ENCODE measurements at places on chromosomes 7 and 10.

GRCh38 chr10:69324583-69324982 lies 46.3 kb downstream of the HK1 start:
- no peak for DNase-seq

- no peak for DNase-seq
Observed at GRCh38 chr7:167090-167855, 25.1 kb upstream of the FAM20C start.

DNA sequence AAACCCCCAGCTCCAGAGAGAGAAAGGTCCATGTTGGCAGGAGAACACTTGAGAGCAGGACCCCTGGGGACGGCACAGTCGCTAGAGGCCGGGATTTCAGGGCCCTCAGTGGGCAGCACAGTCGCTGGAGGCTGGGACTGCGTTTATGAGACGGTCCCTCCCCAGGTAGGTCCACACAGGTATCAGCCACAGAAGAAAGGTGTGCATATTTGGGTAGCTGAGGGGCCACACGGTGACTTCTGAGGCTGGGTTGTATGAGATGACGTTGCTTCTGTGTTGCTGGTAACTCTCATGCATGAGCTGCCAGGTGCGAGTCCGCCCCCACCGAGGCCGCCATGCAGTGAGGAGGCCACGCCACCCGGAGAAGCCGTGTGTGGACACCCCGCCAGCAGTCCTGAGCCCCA lies 56.9 kb upstream of the PPP2R2D start:
- DNase-seq = no peak

DNA sequence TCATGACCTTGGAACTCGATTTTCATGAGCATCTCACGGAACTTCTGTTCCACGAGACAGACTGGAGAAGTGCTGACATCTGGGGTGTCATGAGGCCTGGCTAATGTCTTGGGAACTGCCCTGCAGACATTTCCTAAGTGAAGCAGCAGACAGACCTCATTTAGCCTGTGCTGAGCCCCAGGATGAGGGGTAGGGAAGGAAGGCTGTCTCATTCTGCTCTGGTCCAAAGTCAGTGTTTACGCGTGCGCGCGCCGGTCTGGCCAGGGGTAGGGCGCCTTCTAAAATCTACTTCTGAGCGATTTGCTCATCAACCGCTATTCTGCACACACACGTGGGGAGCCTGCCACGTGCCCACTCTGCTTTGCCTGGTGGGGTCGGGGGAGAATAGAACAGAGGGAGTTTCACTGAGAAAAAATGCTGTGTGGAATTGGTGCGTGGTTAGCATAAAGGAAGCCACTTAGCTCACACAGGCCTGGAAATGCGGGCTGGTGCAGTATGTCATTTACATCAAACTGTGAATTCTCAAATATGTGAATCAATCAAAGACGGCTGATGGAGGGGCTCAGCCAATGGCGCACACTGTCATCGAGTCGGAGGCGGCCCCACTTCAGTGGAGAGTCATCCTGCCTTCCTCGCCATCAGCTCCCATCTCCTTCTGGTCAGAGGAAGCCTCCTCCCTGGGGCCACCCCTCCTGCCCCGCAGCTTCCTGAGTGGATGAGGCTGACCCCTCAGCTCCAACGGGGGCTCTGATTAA lies 335.1 kb downstream of the ADARB2 start:
- no peak for DNase-seq

DNA sequence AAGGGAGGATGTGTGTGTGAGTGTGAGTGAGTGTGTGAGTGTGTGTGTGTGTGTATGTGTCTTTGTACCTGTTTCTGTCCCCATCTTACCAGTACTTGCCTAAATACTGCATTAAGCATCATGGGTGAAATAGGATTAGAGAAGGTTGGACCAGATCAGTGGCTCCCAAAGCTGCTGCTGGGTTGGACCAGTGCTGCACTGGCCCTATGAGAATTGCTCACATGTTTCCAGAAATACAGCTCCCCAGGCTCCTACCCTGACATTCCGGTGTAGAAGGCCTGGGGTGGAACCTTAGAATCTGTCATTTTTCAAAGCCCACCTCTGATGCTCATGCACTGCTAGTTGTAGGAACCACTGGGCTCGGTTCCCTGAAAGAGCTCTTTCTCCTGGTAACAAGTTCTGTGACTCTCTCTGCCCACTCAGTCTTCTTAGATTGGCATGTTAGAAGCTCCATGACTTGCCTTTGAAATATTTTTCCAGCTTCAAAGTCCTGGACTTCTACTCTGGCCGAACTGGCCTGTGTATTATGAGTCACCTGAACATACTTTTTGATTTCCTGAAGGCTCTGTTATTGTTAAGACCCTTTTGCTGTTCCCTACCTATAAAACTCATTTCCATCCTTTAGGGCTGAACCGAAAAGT lies 224.7 kb downstream of the CUX1 start:
- DNase-seq = peak; percentile 68

GRCh38 chr10:72539137-72539536 lies 86.7 kb downstream of the MICU1 start:
- DNase-seq = no peak

- no peak for DNase-seq
Observed at GRCh38 chr7:103687951-103688350, 241.9 kb upstream of the SLC26A5 start.

- no peak for DNase-seq
Observed at GRCh38 chr7:142355328-142355727, 97.5 kb upstream of the PRSS58 start.

GRCh38 chr10:16816171-16816570 lies 1.1 kb downstream of the RSU1 start:
- no peak for DNase-seq

DNA sequence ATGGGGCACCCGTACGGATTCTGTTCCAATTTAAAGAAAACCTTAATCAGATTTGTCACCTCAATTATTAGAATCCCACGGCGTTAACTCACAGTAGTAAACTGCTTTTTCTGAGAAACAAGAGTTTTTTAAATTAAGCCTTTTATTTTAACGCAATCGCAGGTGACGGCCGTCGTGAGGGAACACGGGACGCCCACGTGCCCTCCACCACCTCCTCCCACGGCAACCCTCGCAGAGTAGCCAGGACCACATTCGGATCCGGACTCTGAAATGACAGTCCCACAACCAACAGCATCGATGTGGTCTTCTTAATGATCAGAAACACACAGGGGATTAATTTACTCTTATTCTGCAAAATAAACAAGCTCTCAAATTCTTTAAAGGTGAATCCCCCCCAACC lies 22.0 kb upstream of the GPR146 start:
- DNase-seq = no peak

- DNase-seq = no peak
Observed at GRCh38 chr10:84193846-84194423, 402 bp upstream of the CDHR1 start.

GRCh38 chr7:52830801-52831200 lies 204.6 kb upstream of the POM121L12 start:
- DNase-seq = no peak

GRCh38 chr10:132906836-132907235 lies 35.5 kb downstream of the CFAP46 start:
- no peak for DNase-seq

GRCh38 chr7:29381206-29382094 lies 182.2 kb upstream of the PRR15 start:
- DNase-seq = no peak

GRCh38 chr7:44559485-44559884 lies 14.2 kb downstream of the DDX56 start:
- DNase-seq = no peak

- peak; percentile 65 for DNase-seq
Observed at GRCh38 chr7:129401228-129401966, 32.8 kb upstream of the STRIP2 start.

- no peak for DNase-seq
Observed at GRCh38 chr7:88614736-88615135, 144.8 kb upstream of the ZNF804B start.

DNA sequence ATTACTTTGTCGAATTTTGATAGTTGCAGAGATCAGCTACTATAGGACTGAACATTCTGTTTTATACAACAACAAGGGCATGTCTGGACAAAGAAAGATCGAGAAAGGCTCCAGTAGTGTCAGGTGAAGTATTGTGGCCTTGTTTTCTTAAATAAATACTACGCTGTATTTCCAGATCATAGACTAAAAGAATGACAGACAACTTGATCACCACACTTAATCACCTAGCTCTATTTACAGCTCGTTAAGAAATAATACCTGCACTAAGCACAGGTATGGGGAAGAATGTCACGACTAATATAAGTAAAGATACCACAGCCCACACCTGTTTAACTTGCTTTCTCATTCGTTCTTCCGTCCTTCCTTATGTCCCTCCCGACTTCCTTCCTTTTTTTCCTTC lies 269.2 kb downstream of the HGF start:
- no peak for DNase-seq

- no peak for DNase-seq
Observed at GRCh38 chr10:89531359-89531758, 4.0 kb downstream of the SLC16A12 start.

GRCh38 chr7:116271963-116272886 lies 61.9 kb downstream of the TES start:
- DNase-seq = peak; percentile 78

DNA sequence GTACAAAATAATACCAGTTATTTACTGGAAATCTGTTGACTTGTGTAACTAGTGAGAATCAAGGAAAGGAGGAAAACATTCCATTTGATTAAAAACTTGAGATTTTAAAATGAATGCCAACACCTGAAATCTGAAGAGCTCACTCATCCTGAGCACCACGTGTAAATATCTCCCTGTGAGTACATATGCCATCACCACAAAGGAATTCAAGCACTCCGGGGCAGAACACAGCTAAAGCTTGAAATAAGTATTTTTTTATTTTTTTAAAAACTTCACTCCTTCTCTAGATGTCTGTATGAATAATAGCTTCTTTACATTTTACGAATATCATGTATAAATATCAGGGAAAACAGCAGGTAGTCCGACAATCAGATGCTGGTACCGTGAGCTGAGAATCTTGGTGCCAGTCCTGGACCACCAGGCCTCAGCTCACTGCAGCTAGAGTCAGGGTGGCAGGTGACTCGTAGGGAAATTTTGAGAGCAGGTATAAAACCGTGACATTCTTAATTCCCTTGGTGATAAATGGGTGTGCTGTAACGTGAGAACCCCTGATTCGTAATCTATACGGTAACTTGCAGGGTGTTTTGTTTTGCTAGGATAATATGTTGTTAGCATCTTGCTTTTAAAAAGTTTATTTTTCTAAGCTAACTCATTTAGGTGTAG lies 12.7 kb downstream of the LMTK2 start:
- peak; percentile 24 for DNase-seq

GRCh38 chr10:132593900-132594876 lies 56.6 kb downstream of the INPP5A start:
- no peak for DNase-seq

DNA sequence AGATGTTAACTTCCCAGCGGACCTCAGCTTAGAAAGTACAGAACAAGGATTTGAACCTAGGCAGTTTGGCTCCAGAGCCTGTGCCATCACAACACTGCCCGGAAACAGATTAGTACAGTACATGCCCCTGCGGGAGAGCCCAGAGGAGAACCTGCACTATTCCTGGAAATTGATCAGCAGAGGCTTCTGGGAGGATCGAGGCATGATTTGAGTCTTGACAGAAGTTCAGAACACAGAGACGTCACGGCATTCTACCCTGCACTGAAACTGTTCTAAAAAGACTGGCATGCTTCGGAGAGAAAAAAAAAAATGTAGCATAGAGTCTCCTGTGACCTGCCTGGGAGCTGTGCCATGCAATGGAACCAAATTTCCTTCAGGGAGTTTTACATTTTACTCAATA lies 9.2 kb upstream of the IL6 start:
- no peak for DNase-seq

- DNase-seq = no peak
Observed at GRCh38 chr10:47061776-47062175, 150.5 kb downstream of the PTPN20 start.

- no peak for DNase-seq
Observed at GRCh38 chr10:98293550-98294269, 25.7 kb upstream of the LOXL4 start.

DNA sequence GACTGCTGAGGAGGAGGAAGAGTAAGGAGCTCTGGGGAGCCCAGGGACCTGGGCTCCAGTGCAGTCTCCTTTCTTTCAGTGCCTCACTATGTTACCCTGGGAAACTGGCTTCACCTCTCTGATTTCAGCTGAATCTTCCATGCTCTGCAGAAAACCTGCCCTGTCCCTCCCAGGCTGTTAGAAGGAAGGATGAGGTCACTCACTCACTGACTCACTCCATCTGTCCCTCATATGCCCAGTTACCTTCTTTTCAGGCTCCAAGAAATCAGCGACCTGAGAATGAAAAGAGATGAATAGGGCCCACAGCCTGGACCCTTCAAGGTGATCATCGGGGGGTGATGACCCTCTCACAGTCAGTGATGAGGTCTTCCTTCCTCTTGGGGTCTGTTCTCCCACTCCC lies 481 bp downstream of the SFTPA2 start:
- no peak for DNase-seq

GRCh38 chr7:143285470-143285778 lies 666 bp downstream of the TMEM139 start:
- no peak for DNase-seq

GRCh38 chr10:44569193-44570091 lies 184.5 kb upstream of the CXCL12 start:
- DNase-seq = peak; percentile 59

GRCh38 chr10:13670311-13670710 lies 83.5 kb downstream of the PRPF18 start:
- peak; percentile 28 for DNase-seq

Measured in dermis microvascular lymphatic vessel endothelial cell (primary cell).